Frontal cortex (tissue), 4 donors: ENCODE measurements at places on chromosomes 3 and 15.
A peak's percentile ranks its signal among the peaks of the same experiment; 100 is the strongest.

DNA sequence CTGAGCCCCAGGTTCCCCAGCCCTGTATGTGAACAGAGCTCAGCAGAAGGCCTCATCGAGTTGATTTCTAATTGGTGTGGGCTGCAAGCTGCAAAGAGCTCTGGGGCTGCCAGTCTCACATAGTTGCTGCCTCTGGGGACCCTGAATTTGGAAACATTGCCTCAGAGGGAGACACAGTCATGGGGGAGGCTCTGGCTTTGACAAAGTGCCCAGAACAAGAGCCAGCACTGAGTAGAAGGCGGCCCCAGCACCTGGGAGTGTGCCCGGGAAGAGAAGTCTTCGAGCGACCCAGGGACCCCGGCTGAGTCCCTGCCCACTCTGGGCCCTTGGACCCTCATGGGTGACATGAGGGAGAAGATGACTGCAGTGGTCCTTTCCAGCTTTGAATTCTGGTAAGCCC is 7.3 kb downstream of the NTRK3 start:
- no peak for DNase-seq

DNA sequence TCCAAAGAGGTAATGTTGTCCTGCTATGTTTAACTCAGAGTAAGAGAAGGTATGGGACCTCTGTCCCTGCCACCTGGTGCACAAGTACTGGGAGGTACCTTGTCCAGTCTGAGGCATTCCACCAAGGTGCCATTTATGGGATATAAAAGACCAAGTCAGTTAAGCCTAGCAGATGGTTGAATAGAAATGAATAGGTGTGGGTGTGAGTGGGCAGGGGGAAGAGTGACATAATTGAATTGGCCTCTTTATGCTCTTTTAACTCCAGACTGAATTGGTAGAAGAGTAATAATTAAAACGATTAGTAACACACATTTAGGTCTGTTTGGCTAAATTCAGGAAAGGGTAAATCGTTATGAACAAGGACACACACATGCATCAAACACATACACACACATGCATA is 562 bp downstream of the ADGRG7 start:
- no peak for DNase-seq

GRCh38 chr15:93152360-93152759 is 63.3 kb upstream of the RGMA start:
- DNase-seq, result no peak

DNA sequence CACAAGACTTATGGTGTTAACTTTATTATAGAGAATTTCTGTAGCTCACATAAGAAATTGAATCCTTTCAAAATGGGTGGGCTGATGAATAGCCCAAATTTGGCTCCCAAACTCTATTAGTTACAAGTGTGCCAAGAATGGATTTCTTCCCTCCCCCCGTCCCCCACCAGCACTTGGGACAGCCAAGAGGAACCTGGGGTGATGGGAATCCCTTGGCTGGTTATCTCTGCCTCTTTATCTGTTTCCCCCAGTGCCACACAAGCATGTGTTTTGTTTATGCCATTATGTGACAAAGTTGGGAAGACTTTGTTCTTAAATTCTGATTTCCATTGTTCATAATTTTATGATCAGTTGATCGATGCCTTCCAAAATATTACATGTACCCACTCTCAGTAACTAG is 28.3 kb downstream of the CMSS1 start:
- DNase-seq, result no peak

GRCh38 chr3:77885381-77885780 is 845.5 kb downstream of the ROBO2 start:
- no peak for DNase-seq

GRCh38 chr15:49083401-49084284 is 37.4 kb upstream of the SECISBP2L start:
- DNase-seq, result no peak

GRCh38 chr3:153146191-153147053 is 15.6 kb upstream of the RAP2B start:
- DNase-seq, result no peak

- DNase-seq, result no peak
Observed at GRCh38 chr3:150243466-150243865, 164.6 kb upstream of the TSC22D2 start.

- DNase-seq, result no peak
Observed at GRCh38 chr3:158057666-158058065, 48.6 kb downstream of the SHOX2 start.

DNA sequence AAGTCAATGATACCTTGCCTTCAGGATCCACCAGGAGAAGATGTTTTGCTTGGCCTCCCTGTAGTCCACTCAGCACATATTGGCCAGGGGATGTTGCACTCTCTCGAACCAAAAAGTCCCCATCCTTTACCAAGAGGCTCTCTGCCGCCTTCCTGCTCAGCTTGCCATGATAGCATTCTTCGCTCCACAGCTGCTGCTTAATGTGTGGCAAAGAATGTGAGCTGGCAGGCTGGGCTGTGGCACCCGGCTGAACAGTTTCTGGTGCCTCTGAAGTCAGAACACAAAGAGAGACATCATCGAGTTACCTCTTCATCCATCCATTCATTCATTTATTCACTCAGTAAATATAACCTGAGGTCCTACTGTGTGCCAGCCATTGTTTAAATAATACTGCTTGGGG is 23.9 kb upstream of the CEP152 start:
- no peak for DNase-seq

GRCh38 chr3:184335291-184335660 is 2.1 kb upstream of the FAM131A start:
- no peak for DNase-seq

GRCh38 chr15:73931441-73931840 is 5.2 kb downstream of the LOXL1 start:
- no peak for DNase-seq

DNA sequence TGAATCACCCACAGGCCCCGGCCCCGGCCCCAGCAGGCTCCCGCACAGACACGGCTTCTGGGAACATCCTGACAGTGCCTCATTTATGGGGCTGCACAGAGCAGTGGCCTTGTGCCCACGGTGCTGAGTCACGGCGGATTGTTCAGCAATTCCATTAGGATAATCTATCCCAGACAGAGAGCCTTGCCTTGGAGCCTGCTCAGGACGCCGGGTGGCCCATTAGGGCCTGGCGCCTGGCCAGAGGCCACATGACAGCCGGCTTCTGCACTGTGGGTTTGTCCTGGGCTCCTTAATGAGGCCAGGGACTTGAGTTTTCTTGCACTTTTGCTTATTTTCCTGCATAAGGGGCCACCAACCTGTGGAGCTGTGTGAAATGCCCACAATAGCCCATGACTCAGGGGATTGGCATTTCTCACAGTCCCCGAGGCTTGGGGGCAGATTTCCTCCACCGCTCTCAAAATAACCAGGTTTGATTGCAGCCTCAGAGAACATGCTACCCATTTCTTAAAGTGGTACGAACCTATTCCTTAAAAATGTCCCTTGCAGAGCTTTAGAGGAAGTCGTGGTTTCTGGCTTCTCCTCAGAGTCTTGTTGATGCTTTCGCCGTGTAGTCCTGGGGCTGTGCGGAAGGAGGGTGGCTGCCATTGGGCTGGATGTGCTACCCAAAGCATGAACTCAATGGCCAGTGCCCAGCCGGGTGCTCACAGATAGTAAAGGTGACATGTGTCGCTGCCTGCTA is 19.0 kb downstream of the SYNM start:
- DNase-seq, result peak; percentile 66

DNA sequence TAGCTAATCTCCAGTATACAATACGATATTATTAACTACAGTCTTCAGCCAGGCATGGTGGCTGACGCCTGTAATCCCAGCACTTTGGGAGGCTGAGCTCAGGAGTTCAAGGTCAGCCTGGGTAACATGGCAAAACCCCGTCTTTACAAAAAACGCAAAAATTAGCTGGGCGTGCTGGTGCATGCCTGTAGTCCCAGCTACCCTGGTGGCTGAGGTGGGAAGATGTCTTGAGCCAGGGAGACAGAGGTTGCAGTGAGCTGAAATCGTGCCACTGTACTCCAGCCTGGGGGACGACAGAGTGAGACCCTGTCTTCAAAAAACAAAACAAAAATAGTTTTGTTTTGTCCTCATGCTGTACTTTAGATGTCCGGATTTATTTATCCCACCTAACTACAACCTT is 29.2 kb upstream of the SV2B start:
- DNase-seq, result no peak

- DNase-seq, result no peak
Observed at GRCh38 chr3:141218926-141219325, 12.7 kb upstream of the PXYLP1 start.

- DNase-seq, result no peak
Observed at GRCh38 chr3:188869628-188870027, 302.1 kb upstream of the TPRG1 start.

- no peak for DNase-seq
Observed at GRCh38 chr15:94234300-94234699, 2.9 kb downstream of the MCTP2 start.

DNA sequence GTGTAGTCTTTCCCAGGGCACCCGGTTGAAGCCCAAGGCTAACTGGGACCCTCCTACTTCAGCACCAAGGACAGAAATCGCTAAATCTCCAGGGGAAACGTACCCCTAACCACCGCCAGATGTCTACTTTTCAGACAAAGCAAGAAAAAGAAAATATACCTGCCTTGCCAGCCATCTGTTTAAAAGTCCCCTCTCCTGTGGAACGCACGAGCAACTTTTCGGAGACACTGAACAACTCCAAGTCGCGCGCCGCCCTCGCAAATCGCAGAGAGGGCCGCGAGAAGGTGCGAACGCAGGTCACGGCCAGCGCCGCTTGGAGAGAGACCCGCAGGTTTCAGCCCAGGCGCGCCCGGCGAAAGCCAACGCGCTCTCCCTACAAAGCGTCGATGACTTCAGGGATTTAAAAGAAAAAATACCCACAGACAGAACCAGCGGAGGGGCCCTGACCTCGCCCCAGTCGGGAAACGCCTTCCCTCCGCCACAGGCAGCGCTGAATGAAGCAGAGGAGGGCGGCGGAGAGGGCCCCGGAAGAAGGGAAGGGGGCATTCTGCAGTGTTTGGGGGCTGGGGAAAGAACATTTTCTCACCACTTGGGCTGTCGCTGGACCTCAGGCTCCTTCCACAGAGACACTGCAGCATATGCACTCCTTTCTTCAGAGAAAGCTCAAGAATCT is 213.1 kb downstream of the FGF12 start:
- no peak for DNase-seq

GRCh38 chr15:35121611-35122359 is 36.7 kb upstream of the NANOGP8 start:
- no peak for DNase-seq

DNA sequence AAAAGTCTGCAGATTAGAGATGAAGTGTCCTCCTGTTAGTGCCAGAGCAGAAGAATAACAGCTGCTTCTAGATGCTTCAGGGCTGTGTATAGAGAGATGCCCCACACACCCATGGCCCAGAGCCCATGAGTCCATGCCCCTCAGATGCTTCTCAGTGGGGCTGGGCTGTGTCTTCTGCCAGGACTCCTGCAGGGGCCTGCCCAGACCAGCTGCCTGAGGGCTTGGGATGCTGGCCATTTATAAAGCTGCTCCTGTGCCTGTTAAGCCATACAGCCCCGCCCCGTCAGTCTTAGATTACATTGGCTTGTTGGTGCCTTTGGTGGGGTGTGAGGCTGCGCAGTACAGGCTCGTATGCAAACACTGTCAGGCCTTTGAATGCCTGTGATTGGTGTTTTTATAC is 318.0 kb upstream of the CTDSPL start:
- DNase-seq, result no peak

DNA sequence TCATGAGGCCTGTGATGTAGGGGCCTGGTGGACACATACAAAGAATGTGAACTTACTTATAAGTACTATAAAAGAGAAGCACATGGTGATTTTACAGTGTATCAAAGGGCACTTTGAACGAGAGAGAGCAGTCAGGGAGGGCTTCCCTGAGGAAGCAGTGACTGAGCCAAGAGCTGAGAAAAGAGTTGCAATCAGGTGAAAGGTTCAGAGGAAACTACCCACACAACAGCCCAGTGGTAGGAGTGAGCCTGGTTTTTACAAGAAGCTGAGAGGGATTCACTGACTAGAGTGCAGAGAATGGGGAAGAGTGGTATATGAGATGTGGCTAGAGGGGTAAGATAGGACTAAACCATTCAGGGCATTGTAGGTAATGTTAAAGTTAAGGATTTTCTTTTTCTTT is 57.1 kb downstream of the CALML4 start:
- no peak for DNase-seq
